ENCODE measurements at places on chromosomes 5 and 9. TPM values are rescaled to one million over a fixed set of nuclear protein-coding genes. Genes with fewer than 3 reads are reported as not detected.

SNCAIP gene
- total RNA-seq = 48.2 TPM

FOXB2 gene
- total RNA-seq = 0.46 TPM

ARSB gene
- 21.7 TPM for total RNA-seq

NFIB gene
- 67.6 TPM for total RNA-seq

TIMD4 gene
- total RNA-seq = 0.23 TPM

Data from diencephalon (tissue), 1 donor.